ENCODE measurements at places on chromosomes 12 and 14. TPM values are rescaled to one million over a fixed set of nuclear protein-coding genes. Genes with fewer than 3 reads are reported as not detected.

Gene LALBA
- total RNA-seq = not detected

Gene KCNMB4
- total RNA-seq = 6.0 TPM

Gene WNT1
- total RNA-seq = not detected

Gene OR4Q2
- not detected for total RNA-seq

Gene PLEKHG7
- total RNA-seq = not detected

Gene PLEKHH1
- total RNA-seq = 2.3 TPM

Gene ACOT4
- 4.5 TPM for total RNA-seq

Gene ASPG
- total RNA-seq = 5.3 TPM

Gene SLC24A4
- 1.6 TPM for total RNA-seq

Gene FSCB
- not detected for total RNA-seq

Gene RARG
- total RNA-seq = 23.8 TPM

Gene ENTPD5
- 13.8 TPM for total RNA-seq

Gene TSHR
- total RNA-seq = not detected

Gene ESPL1
- total RNA-seq = 0.35 TPM

Gene GLT1D1
- total RNA-seq = 3.5 TPM
